ENCODE measurements at places on chromosomes 1 and 21.

DNA sequence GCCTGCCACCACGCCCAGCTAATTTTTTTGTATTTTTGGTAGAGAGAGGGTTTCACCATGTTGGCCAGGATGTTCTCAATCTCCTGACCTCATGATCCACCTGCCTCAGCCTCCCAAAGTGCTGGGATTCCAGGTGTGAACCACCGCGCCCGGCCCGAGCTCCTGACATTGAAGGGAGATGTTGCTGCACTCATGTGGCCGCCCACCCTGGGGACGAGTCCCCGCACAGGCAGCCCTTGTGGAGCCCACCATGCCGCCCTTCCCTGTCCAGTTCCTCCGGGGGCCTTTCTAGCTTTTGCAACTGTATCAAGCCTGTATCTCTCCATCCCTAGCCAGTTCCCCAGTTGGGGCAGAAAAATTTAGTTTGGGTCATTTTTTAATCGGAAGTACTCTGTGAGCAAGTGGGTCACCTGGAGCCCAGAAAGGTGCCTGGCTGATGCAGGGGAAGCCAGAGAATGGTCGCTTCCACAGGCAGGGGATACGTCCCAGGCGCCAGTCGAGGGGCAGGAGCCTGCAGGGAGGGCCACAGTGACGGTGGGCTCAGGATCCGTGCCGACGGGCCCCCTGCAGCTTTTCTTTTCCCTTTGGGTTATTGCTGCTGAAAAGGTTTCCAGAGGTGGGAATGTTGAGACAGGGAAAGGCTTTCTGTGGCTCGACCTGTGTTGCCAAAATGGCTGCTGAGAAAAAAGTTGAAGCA is 20.4 kb downstream of the PCNT start:
- no peak for DNase-seq

DNA sequence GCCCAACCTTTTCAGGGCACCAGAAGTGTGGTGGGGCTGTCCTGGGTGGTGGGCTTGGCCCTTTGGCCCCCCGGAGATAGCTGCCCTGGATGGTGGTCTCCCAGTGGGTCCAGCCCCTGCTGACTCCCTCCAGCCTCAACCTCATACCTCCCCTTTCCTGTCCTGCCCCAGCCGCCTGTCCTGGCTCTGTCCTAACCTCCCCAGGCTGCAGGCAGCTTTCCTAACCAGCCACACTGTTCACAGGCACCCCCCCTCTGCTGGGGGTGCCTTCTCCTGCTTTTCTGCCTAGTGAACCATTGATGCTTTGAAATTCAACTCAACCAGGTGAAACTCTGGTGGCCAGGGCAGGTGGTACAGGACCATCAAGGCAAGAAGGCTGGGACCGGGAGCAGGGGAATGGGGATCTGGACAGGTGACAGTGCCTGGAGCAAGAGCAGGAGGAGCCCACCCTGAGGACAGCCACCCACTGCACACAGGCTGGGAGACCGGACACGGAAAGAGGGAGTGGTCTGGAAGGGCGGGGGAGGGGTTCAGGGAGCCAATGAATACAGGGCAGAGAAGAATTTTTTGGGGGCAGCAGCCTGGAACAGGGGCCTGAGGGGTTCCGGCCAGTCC is 35.9 kb downstream of the RAP1GAP start:
- DNase-seq = no peak

- DNase-seq = no peak
These were observed 4.4 kb upstream of the ALG6 start for GRCh38 chr1:63363014-63363413.

DNA sequence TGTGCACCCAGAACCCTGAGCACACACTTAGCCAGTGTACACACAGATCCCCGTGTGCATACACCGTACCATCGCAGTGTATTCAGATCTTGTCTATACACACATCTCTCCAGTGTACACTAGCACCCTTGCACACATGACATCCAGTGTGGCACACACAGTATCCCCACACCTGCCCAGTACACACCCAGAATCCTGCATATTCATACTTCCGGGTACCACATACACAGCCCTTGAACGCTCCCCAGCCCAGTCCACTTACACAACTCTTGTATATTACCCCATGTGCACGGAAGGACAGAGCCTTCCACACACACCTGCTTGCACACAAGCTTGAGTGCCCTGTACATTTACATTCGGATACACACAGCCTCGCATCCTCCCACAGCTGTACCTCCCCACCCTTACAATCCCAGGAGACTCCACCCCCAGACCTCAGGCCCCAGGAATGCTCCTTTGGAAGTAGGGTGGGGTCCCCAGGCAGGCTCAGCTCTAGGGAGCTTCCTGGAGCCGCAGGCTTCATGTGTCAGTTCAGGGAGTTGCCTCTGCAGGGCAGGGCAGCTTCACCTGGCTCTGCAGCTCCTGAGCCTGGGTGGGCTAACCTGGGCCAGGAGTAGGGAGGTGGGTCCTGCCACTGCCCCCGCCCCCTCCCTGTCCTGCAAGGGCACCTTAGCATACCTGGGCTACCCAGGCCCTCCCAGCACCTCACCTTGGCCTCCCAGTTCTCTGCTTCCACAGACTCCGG is 46.2 kb downstream of the AHDC1 start:
- DNase-seq = no peak

- no peak for DNase-seq
These were observed at the start of gene NID1 for GRCh38 chr1:236064674-236065508. Gene NID1 (minus strand): TSS chr1:236065090. CDS start chr1:236065079, 11 bp downstream.

DNA sequence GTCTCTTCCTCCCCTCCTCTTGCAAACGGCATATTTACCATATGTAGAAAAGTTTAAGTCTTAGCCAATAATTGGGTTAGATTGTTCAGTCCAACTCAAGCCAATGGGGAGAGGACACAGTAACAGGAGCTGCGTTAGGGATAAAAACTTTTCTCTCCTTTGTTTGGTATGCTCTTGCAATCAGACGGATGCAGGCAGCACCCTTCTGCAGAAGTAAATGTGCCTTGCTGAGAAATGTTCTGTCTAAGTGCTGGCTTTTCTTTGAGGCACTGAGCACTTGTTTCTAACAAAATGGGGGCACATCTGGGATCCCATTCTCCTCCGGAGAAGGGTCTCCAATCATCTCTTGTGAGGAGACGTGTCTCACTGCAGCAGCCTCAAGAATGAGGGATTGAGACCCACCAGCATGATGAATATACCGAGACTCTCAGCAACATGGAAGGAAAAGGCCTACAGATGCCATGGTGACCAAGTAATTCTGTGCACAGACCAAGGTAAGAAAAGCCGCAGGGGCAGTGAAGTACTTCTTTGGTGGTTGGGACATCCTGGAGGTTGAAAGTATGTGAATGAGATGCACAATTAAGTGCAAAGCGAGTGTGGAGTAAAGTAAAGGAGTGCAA is 20.7 kb upstream of the GNG4 start:
- no peak for DNase-seq

GRCh38 chr1:26789931-26790330 is 2.2 kb downstream of the PIGV start:
- no peak for DNase-seq

- no peak for DNase-seq
These were observed 51.8 kb downstream of the FBXO42 start for GRCh38 chr1:16300436-16300835.

- DNase-seq = no peak
These were observed 26.2 kb downstream of the KIF1B start for GRCh38 chr1:10236405-10237156.

GRCh38 chr1:175373786-175374623 is 181.4 kb upstream of the KIAA0040 start:
- DNase-seq = no peak

GRCh38 chr1:203558064-203558760 is 64.3 kb downstream of the OPTC start:
- no peak for DNase-seq

- no peak for DNase-seq
These were observed 119.1 kb downstream of the PTPRU start for GRCh38 chr1:29355375-29355774.

DNA sequence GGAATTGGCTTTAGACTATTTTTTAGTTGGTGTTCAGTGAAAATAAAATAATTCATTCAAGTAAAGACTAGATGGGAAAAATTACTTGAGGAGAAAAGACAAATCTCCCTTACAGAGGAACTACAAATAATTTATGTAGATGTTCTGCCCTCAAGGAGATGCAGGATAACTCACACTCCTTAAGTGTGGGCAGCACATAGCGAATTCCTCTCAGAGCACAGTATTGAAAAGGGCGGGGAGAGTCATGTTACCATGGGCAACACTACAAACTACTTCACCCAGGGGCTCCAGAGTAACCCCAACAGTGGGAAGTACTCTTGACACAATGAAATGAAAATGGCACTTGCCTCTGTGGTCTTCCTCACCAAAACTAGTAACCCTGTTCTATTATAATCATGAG is 20.6 kb upstream of the LAMC2 start:
- no peak for DNase-seq

DNA sequence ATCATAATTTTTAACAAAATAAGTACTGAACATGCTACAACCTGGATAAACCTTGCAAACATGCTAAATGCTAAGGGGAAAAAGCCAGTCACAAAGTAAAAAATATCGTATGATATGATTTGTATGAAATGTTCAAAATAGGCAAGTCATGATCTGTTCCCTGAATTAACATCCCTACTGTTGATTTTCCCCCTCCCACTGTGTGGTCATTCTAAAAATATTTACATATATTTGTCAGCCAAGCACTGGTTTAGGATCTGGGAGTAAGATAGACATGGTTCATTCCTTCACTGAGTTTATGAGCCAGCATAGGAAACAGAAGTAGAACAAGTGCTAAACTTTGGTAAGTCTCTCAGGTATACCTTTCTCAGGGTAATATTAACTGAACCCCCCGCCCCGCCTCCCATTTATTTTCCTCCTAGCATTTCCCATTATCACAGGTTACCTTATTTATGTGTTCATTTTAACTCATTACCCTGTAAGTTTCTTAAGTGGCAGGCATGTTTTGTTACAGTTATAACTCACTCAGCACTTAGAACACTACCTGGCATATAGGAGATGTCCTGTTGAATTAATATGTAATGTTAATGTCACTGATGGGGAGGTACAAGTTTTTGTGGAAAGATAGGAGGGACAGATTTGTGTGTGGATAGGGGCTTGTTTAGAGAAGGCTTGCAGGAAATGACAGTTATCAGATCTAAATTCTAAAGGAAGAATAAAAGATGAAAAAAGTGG is 12.3 kb downstream of the UQCRH start:
- no peak for DNase-seq

DNA sequence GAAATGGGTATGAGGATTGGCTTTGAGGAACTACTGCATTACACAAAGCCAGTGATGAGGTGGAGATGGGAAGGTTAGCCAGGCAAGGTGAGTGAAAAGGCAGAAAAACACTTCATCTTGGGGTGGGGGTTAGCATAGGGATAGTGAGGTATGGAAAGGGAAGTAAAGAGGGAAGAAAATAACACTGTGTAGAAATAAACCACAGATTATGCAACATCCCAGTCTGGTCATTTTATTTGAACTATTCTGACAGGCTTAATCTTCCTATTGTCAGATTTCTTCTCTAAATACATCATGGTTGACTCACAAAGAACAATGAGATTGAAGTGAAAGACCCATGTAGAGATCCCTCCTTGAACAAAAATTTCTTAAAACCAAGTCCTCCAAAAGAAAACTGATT is 640.2 kb downstream of the PTPRC start:
- no peak for DNase-seq

DNA sequence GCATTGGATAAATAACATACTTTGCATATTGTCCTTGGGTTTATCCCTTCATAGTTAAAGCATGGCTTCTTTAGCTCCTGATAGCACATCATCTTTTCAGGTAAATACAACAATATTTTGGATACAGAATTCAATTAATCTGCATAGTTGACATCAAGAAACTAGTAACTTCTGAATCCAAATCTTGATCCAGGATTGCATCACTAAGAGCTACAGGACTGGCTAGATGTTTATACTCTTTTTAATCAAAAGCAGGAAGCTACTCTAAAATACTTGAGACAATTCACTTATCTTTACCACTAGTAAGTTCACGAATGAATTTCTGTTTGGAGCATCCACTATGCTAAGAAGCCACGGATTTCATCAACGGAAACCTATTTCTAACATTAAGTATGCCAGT is 54.2 kb upstream of the SLC44A3 start:
- no peak for DNase-seq

GRCh38 chr1:160401487-160401805 is 1.1 kb downstream of the VANGL2 start:
- no peak for DNase-seq

DNA sequence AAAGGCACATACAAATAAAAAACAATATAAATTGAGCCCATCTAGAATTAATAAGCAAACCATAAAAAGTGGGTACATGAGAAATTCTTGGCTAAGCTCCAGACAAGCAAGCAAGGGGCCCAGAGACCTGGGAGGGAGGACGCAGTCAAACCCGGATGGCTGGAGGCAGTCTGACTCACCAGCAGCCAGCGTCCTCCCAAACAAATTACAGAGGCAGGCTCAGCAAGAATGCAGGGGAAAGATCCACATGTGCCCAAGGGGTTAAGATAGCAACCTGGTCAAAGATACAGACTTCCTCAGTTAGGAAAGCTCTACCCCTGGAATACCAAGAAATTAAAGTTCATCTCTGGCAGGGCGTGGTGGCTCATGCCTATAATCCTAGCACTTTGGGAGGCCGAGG is 7.4 kb upstream of the TIAM1 start:
- DNase-seq = no peak

GRCh38 chr1:201786824-201787223 is 42.1 kb upstream of the IPO9 start:
- DNase-seq = no peak

GRCh38 chr1:204468206-204468605 is 26.4 kb downstream of the PIK3C2B start:
- DNase-seq = no peak

GRCh38 chr1:232558954-232559353 is 71.0 kb downstream of the SIPA1L2 start:
- no peak for DNase-seq

GRCh38 chr1:182256931-182257330 is 134.7 kb downstream of the GLUL start:
- DNase-seq = no peak

- no peak for DNase-seq
These were observed 5.8 kb downstream of the ELF3 start for GRCh38 chr1:202016022-202016810.

DNA sequence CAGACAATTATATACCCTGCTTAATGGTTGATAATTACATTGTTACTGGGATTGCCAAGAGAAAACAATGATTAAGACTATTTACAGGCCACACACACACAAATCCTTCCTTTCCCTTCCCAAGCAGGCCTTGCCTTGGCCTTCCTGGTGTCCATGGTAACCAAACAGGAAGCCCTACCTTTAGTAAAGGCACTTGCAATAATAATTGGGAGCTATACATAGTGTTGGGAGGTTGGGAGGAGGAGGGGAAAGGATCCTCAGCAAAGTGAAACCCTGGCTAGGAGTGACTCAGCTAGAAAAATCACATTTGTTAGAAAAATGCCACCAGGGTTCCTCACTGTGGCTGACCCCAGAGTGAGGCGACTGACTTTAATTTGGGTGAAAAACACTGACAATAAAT is 122.3 kb upstream of the ADAR start:
- DNase-seq = no peak

Data from stimulated activated CD4-positive, alpha-beta T cell treated with anti-CD3 and anti-CD28 coated beads, Interleukin-1b, Interleukin-23, amount 100 ng/mL, for 24 hours (primary cell).